Upper lobe of left lung (tissue), 6 donors: ENCODE measurements at places on chromosomes 11 and 22. TPM values are rescaled to one million over a fixed set of nuclear protein-coding genes. Genes with fewer than 3 reads are reported as not detected.

- DNase-seq, result no peak
These were observed 312.9 kb downstream of the CNTN5 start for GRCh38 chr11:99333621-99334020.

DNA sequence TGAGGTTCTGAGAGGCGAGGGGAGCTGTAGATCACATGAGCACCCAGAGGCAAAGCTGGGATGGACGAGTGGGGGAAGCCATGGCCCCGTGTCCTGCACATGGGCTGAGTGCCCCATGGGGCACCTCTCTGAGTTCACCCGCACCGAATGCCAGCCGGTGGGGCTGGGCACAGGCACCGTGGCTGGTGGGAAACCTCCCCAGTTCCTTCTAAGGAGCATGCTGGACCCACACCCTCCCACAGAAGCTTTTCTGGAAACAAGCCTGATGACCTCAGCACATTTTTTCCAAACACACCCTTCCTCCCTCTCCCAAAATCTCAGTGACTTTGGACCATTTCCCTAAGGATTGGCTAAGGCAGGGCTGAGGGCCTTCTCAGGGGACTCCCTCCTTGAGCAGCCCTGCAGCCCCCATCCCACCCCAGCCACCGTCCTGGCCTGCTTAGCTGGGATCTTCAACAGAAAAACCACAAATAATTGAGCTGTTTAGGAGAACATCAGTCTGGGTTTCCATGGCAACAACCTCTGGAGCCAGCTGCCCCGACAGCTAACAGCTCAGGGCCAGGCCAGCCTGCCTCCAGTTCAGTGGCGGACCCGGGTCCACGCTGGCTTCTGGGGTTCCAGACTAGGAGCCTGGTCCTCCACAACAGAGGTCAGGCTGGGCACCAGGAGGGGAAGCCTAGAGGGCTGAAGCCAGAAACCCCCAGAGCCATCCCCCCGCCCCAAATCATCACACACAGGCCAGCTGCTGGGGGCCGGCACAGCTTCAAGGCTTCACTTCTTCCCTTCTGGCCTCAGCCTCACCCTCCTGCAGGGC lies 18.1 kb upstream of the LINC01488 start:
- DNase-seq, result peak; percentile 58

DNA sequence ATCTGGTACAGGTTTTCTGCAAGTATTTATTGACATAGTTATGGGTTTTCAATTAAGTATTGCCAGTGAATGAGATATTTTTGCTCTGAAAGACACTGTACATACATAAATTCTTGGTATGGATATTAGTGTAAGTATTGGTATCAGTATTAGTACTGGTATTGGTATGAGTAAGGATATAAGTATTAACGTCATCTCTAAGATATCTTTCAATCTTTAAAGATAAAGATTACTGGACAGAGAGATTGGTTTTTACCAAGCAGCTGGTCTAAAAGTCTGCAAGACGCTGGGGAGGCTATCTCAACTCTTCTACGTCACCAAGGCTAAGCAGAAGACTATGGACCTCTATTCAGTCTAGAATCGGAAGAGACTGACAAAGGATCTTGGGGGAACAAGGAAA lies 234.5 kb downstream of the NXPE2 start:
- DNase-seq, result no peak

- no peak for DNase-seq
These were observed 54.7 kb downstream of the MYO7A start for GRCh38 chr11:77182542-77183430.

GRCh38 chr22:45997777-45998637 lies 21.0 kb upstream of the WNT7B start:
- no peak for DNase-seq

- peak; percentile 44 for DNase-seq
These were observed 139.4 kb downstream of the SHANK2 start for GRCh38 chr11:71112990-71113389.

- DNase-seq, result no peak
These were observed 1.4 kb downstream of the SMPD1 start for GRCh38 chr11:6391537-6392134.

- DNase-seq, result no peak
These were observed 20.1 kb downstream of the ELP4 start for GRCh38 chr11:31529701-31530100.

TMEM121B gene
- 0.10 TPM for total RNA-seq

DNA sequence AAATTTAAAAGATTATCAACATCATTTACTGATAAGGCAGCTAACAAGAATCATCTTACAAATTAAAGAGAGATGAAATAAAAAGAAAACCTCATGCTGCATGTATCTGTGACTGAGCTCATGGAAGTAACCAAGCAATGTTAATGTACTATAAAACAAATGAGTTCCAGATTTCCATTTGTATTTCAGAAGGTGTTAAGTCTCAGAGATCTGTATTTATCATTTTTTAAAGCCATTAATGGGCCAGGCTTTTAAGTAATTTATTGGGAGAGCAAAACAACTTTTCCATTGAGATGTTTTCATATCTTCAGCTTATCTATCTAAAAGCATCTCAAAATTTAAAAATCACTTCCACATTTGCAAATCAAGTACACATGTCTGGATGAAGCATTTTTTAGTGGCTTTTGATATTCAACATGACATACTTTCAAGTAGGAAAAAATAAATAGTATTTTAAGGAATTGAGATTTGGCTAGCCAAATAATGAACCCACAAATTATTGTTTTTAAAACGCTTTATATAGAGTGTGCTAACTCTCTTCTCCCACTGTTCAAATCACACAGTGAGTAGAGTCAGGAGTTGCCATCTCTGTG lies 17.9 kb upstream of the BBOX1 start:
- DNase-seq, result no peak

GRCh38 chr22:19849835-19850762 lies 4.6 kb downstream of the GNB1L start:
- peak; percentile 88 for DNase-seq

- DNase-seq, result peak; percentile 76
These were observed 12.4 kb upstream of the DSCAML1 start for GRCh38 chr11:117809236-117810055.

PDXP gene
- total RNA-seq, result 2.1 TPM

- DNase-seq, result no peak
These were observed 8.5 kb upstream of the GAL3ST1 start for GRCh38 chr22:30582788-30583545.

P4HA3 gene
- total RNA-seq, result not detected

OR52H1 gene
- total RNA-seq, result 0.24 TPM

DNA sequence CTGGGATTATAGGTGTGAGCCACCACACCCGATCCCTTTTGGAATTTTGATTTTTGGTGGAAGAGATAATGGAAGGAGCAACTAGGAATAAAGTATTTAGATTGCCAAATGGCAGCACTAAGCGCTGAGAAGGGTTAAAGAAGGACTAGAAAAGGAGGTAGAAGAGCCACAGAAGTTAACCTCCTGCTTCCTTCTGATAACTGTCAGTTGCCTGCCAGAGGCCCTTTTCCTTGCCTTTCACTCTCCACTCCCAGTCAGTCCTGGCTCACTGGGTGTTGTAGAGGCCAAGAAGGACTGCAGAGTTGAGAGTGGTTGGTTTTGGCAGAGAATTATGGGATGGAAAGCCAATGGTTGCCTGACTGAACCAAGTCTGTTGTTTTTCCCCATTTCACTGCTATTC lies 19.3 kb downstream of the ZC3H12C start:
- DNase-seq, result no peak

- no peak for DNase-seq
These were observed 1.3 kb upstream of the SC5D start for GRCh38 chr11:121291319-121291718.

GRCh38 chr22:23856721-23857605 lies 712 bp upstream of the SLC2A11 start:
- peak; percentile 50 for DNase-seq

GNAZ gene
- not detected for total RNA-seq

TIMP3 gene
- total RNA-seq, result 659 TPM
